NCI-H1105 treated with DMSO at 0.1 percent for 48 hours (cell line): ENCODE measurements at places on chromosomes 16 and 17.
A peak's percentile ranks its signal among the peaks of the same experiment; 100 is the strongest.

GRCh38 chr16:17408296-17408695, 62.5 kb downstream of the XYLT1 start:
- no peak for DNase-seq

DNA sequence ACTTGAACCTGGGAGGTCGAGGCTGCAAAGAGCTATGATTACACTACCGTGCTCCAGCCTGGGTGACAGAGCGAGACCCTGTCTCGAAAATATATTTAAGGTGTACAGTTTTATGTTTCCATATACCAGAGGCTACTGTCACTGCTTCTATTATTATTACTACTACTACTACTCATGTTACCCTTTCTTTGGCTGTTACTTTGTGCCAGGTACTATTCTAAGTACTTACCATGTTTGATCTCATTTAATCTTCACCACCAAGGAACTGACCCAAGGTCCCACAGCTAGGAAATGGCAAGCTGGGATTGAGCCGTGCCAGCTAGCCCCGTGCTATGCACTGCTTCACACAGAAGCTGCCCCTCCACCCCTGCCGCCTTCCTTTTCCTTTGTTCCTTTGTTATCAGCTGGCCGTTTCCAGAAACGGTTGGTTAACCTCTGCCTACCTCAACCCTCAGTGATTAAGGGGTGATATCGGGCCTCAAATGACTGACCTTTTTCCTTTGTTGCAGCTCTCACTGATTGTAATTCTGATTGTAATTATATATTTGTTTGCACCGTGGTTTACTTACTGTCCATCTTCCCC, 78.4 kb downstream of the ABCC1 start:
- DNase-seq, result no peak

DNA sequence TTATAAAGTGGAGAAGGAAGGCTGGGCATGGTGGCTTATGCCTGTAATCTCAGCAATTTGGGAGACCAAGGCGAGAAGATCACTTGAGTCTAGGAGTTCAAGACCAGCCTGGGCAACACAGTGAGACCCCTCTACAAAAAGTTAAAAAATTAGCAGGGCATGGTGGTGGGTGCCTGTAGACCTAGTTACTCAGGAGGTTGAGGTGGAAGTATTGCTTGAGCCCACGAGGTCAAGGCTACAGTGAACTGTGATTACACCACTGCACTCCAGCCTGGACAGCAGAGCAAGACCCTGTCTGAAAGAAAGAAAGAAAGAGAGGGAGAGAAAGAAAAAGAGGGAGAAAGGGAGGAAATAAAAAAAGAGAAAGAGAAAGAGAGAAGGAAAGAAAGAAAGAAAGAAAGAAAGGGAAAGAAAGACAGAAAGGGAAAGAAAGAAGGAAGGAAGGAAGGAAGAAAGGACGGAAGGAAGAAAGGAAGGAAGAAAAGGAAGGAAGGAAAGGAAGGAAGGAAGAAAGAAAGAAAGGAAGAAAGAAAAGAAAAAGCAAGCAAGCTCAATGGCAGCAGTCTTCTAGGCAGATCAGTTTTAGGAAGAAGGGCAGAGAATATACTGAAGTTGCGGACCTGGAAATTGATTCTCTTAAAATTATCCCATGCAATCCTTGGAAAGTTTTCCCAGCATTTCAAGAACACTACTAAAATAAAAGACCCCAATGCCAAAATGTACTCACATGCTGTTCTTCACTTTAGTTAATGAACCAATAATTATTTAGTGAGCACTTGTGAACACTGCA, 53.0 kb downstream of the IKZF3 start:
- no peak for DNase-seq

GRCh38 chr16:30581457-30581856, 4.0 kb downstream of the ZNF785 start:
- no peak for DNase-seq

DNA sequence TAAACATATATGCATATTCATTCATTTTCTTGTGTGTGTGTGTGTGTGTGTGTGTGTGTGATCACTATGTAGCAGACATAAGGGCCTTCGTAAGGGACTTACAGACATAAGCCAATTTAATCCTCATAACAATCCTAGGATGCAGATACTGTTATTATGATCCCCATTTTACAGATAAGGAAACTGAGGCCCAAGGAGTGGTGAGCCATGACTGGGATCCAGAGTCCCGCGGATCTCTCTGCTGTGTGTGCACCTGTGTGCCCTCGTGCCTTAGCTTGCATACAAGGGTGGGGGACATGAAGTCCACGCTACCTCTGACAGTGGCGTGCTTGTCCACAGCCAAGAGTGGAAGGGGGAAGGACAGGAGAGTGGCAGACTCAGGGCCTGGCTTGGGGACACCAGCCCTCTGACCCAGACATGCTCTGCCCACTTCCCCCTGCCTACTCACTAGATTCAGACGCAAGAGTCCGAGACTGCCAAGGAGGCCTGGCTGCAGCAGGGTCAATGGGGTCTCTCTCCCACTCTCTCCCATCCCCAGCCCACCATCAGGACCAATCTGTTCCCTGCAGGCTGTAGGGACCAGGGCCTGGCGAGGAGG, 9.8 kb upstream of the SMTNL2 start:
- DNase-seq, result no peak

DNA sequence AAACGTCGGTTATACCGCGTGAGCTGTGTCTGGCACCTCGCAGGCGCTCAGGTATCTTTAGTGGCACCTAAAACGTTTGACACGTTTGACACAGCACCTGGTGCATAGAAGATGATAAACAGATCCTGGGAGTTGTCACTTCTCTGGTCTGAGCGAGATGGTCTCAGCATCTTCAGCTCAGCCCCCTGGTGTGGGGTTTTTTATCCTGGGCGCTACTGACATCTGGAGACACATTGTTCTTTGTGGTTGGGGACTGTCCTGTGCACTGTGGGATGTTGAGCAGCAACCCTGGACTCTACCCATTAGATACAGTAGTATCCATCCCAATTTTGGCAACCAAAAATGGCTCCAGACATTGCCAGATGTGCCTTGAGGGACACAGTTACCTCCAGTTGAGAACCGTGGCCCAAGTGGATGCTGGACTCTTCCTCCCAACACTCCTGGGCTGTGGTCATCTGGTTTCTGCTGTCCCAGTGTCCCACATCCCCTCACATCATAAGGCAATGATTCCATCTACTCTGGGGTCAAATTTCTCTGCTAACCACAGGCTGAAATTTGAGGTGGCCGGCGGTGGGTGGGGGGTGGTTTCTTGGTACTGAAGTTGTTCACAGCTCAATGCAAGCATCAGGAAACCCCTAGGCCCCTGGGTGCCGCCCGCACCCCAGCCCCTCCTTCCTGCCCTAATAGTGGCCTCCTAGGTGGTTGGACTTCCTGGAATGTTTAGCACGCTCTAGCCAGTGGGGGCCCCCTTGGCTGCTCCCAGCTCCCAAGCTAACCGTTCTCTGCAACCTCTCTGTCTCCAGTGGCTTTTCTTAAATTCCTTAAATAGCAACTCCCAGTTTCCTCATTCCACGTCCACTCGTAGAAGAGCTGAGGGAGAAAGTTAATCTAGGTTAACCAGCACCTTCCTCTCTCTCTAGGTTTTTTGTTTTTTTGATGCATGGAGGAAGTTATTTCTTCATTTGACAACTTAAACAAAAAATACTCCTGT, 124.8 kb downstream of the ABCC1 start:
- DNase-seq, result no peak

DNA sequence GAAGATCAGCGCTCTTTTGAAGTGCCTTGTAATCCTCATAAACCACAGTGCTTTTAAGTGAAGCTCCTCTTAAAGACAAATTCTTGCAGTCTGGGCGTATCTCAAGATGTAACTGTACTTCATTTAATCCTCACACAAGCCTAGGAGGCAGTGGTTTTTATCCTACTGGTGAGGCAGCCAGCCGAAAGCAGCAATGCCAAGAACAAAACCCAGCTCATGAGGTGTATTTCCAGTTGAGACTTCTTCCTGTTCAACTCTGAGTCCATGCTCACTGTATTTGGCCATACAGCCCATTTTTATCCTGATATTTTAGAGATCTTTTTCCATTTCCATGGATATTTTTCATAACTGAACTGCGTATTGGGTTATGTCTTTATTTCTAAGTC, 13.7 kb downstream of the CTRB2 start:
- no peak for DNase-seq

GRCh38 chr17:32323811-32324491, 18.0 kb downstream of the C17orf75 start:
- DNase-seq, result no peak

- DNase-seq, result no peak
These were observed 5.8 kb downstream of the PRSS8 start for GRCh38 chr16:31129568-31130335.

- no peak for DNase-seq
These were observed 58.9 kb downstream of the CYTH1 start for GRCh38 chr17:78723001-78723796.

DNA sequence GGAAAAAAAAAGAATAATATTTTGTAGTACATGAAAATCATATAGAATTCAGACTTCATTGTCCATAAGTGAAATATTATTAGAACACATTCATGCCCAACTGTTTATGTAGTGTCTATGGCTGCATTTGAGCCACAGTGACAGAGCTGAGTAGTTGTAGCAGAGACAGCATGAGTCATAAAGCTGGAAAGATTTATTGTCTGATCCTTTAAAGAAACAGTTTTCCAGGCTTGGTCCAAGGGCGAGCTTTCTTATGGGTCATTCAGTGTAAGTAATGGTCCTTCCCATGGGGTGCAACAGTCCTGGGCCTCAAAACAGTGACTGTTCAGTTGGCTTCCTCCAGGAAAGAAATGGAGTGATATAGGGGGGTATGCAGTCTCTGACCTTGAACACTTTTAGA, 260.2 kb downstream of the HS3ST4 start:
- no peak for DNase-seq

DNA sequence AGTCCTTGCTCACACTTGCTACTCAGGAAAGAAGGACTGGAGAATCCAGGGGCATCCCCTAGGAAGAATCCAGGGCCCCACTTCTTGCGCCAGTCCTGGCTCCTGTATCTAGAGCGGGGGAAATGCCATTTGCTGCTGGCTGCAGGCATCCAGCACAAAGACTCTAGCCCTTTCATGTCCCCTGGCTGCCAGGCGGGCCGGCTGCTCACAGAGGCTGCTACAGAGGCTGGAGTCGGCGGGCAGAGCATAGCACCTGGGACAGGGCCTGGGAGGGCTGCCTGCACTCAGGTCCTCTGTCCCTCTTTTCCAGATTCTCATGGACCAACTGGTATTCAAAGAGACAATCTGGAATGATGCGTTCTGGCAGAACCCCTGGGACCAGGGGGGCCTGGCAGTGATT, 13.8 kb downstream of the SMIM5 start:
- no peak for DNase-seq

GRCh38 chr17:59512844-59513385, 52.5 kb upstream of the DHX40 start:
- DNase-seq, result peak; percentile 13

- DNase-seq, result no peak
These were observed 27.4 kb downstream of the SNX11 start for GRCh38 chr17:48134912-48135480.

- DNase-seq, result no peak
These were observed 200.1 kb downstream of the CBLN1 start for GRCh38 chr16:49081554-49081953.

GRCh38 chr17:36593656-36594316, 2.1 kb downstream of the DHRS11 start:
- no peak for DNase-seq

DNA sequence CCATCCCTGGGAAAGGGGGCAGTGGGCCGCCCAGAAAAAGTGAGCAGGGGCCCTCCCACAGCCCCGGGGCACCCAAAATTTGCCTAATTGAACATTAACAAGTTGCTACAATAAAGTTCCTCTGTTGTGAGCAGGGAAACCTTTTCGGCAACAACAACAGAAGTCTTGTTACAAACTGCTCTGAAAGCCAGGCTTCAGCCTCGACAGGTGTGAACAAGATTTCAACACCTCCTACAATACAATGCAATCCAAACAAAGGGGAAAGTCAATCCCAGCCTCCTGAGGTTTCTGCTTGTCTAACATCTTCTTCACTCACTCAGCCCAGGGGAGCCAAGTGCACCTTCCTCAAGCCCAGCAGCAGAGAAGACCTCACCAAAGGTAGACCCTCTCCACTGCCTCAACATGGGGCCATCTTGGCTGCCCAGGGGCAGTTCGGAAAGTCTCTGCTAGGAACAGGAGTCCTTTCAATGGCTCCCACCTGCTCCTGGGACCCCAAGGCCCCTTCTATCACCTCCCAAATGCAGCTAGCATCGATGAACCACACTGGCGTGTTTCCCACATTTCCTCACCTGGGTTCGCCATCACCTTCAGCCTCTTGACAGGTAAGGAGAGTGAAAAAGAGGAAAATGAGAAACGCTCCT, 19.1 kb downstream of the ZFHX3 start:
- no peak for DNase-seq

DNA sequence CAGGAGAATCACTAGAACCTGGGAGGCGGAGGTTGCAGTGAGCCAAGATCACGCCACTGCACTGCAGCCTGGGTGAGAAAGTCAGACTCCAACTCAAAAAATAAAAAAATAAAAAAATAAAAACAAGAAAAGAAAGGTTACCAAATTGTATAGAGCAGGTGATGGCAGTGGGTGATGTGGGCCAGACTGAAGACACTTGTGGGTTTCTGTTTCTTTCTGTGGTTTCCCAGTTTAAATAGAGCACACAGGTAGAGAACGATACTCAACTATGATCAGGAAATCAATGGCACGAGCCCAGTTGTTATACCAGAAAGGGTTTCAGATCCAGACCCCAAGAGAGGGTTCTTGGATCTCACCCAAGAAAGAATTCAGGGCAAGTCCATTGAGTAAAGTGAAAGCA, 32.6 kb downstream of the NUBP1 start:
- no peak for DNase-seq

DNA sequence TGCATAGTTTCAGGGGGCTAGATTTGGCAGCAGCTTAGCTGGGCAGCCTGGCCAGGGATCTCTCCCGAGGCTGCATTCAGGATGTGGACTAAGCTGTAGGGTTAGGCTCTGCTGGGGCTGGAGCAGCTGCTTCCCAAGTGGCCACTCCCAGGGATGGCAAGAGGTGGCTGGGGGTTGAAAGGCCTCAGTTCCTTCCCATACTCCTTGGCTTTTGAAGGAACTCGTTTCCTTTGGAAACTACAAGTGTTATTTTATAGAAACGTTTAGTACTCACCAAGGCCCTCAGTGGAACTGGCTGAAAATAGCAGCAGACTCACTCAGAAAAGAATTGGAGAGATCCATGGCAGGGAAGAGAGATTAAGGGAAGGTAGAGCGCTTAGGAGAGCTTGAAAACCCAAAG, 76.4 kb downstream of the WWP2 start:
- DNase-seq, result no peak
